ENCODE measurements at places on chromosomes 5 and 9.

- DNase-seq: no peak
Measured at GRCh38 chr5:176929654-176930053, 30.5 kb upstream of the HK3 start.

- no peak for DNase-seq
Measured at GRCh38 chr5:135147294-135148090, 113.5 kb upstream of the PITX1 start.

GRCh38 chr9:7227951-7228350, 470.2 kb downstream of the KDM4C start:
- no peak for DNase-seq

DNA sequence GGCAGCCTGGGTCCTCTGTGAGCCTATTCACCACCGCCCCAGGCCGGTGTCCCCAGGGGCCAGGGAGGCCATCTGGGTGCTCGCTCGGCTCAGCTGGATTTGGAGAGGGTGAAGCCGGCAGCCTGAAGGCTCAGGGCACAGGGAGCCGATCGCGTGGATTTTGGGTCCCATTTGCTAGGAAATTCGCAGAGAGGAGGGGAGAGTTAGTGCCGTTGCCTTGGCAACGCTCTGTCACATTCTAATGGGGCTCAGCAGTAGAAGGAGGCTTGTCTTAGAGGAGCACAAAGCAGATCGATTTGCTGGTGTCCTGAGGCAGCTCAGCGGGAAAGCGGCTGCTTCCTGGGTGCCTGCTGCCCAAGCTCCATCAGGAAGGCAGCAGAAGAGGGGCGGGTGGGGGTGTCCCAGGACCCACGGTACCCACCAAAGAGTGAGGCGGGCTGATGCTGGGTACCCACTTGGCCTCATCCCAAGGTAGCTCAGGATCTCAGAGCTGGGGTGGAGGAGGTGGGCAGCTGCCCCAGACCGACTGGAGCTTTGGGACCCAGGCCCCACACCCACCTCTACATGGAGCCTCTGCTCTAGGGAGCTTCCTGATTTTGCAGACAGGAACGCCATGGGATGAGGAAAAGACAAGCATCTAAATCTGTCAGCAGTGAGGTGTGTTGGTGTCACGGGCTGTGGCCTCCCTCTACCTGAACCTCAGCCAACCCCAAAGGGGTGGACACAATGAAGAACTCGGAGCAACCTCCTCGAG, 17.1 kb upstream of the OLFM1 start:
- DNase-seq: no peak

DNA sequence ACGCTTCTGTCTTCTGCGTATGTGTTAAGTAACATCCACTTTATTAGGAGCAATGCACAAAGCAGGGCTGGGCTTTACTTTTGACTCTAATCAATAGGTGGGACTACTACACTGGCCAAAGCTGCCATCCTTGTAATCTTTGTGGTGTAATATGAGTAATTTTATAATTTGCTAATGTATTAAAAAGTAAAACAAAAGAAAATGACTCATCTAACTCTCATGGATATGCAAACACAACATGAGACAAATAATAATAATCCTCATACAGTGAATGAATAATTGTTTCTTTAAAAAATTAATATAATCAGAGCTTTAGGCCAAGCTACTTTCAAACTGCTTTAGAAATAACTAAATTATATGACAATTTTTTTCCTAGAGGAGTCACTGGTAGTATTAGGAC, 90.7 kb downstream of the NR3C1 start:
- DNase-seq: no peak

GRCh38 chr9:137365056-137365455, 57.9 kb downstream of the EXD3 start:
- no peak for DNase-seq

GRCh38 chr9:69546265-69546664, 125.9 kb downstream of the APBA1 start:
- DNase-seq: no peak
